T-helper 2 cell (primary cell): ENCODE measurements at places on chromosomes 6 and 20.

GRCh38 chr6:128336436-128337095 lies 183.8 kb downstream of the PTPRK start:
- no peak for DNase-seq

- DNase-seq, result no peak
These were observed 1.3 kb upstream of the SLC17A1 start for GRCh38 chr6:25833136-25833535.

- no peak for DNase-seq
These were observed 9.2 kb downstream of the CST3 start for GRCh38 chr20:23628402-23629016.

GRCh38 chr6:90432937-90433336 lies 136.3 kb upstream of the BACH2 start:
- DNase-seq, result no peak

- DNase-seq, result no peak
These were observed 102.4 kb downstream of the TNFRSF21 start for GRCh38 chr6:47207261-47207660.

DNA sequence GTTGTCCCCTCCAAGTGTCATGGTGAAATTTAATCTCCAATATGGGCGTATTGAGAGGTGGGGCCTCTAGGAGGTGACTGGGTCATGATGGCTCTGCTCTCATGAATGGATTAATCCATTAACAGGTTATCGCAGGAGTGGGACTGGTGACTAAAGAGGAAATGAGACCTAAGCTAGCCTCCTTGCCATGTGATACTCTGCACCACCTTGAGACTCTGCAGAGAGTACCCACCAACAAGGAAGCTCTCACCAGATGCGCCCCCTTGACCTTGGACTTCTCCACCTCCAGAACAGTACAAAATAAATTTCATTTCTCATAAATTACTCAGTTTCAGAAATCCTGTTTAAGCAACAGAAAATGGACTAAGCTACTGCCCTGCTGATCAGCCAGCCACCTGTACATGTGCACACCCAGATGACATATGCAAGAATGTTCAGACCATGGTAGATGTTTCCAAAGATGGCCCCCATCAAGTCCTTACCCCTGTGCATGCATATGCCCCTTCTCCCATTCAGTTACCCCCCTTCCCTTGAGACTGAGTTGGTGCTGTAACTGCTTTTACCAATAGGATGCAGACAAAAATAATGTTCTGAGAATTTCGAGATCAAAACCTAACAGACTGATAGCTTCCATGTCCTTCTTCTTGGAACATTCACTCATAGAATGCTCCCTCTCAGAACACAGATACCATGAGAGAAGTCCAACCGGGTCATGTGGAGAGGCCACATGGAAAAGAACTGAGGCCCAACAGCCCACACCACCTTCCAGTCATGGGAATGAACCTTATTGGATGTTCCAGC lies 28.4 kb downstream of the MAP3K5 start:
- DNase-seq, result no peak

DNA sequence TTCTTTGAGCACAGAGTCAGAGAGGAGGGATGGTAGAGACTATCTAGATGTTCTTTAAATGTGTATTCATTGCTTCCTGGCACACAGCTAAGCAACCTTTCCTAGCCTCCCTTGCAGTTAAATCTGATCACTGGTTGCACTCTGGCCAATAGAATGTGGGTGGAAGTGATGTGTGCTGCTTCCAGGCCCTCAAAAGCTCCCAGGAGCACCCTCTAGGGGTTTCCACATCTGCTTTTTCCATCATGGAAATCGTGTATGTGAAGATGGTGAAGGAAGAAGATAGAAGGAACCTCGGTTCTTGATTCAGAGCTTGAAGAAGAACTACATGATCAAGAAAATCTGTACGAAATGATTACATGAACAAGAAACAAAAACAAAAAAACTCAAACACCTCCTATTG lies 149.8 kb upstream of the JAG1 start:
- DNase-seq, result no peak

GRCh38 chr6:3032986-3033385 lies 33.3 kb downstream of the NQO2 start:
- DNase-seq, result no peak

GRCh38 chr6:56346958-56347357 lies 99.6 kb upstream of the COL21A1 start:
- DNase-seq, result no peak

GRCh38 chr6:49550492-49551077 lies at the start of gene C6orf141:
C6orf141 (plus strand) TSS chr6:49550668; CDS start chr6:49550793, 125 bp downstream.
- peak; percentile 36 for DNase-seq

DNA sequence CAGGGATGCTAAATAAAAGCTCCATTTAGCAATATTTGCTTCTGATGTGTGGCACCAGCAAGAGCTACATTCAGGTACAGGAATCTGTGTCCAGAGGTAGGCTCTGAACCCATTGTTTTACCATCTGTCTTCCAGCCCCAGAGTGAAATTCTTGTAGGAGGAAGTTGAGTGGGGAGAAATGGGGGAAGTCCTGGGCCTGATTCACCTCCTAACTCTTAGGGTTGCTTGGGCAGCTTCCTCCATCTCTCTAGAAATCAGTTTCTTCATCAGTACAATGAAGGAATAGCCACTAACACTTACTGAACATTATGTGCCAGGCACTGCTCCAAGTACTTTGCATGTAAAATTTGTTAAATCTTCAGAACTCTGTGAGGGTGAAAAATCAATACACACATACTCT lies 35.1 kb upstream of the TSPYL1 start:
- no peak for DNase-seq

- DNase-seq, result no peak
These were observed 91.0 kb downstream of the FYN start for GRCh38 chr6:111782192-111782809.

- DNase-seq, result no peak
These were observed 4.1 kb downstream of the MAP1LC3A start for GRCh38 chr20:34562641-34563040.

DNA sequence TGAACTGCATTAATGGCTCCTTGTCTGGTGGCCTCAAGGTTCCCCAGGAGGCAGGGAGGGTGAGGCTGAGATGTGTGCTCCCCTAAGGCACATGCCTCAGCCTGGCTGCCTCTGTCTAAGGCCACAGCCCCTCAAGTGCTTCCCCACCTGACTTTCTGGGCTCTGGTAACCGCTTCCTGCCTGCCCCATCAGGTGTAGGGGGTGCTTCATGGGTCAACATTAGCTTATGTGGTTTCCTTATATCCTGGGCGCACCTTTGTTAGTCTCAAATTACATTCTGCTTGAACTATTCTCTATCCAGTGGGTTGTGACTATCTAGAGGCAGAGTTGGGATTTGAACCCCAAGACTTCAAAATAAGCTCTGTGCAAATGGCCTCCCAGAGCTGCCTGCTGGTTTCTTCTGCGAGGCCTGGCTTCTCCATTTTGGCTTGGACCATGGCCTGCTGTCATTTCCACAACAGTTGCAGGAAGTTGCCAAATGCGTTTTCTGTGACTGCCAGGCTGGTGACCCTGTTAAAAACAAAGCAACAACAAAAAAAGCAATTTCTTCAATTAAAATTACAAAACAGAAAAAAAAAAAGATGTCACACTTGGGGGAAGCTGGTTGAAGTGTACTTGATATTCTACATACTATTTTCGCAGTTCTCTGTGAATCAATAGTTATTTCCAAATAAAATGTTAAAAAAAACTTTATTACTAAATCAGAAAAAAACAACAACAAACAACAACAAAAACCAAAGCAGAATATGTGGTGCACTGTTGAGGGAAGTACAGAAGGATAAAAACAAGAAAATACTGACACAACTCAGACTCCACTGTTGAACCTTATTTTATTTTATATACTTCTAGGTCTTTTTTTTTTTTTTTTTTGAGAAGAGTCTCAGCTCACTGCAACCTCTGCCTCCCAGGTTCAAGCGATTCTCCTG lies 20.0 kb upstream of the ZNFX1 start:
- DNase-seq, result peak; percentile 47

DNA sequence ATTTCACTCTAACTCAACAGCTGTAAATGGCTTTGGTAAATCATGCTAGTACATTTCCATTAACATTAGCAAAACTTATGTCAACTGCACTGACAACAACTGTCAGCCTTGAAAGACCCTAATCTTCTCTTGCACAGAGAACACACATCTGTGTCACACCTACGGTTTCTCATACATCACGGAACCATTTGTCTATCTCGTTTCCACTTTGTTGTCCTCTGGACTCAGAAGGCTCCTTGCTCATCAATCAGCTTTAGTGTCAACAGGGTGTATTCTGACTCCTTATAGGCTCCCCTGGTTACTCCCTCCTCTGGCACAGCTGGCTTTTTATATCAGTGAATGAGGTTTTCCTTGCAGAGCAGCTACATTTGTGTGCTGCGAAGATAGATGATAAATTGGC lies 49.3 kb downstream of the CD83 start:
- DNase-seq, result no peak

GRCh38 chr6:38404900-38405556 lies 234.7 kb downstream of the BTBD9 start:
- DNase-seq, result no peak

DNA sequence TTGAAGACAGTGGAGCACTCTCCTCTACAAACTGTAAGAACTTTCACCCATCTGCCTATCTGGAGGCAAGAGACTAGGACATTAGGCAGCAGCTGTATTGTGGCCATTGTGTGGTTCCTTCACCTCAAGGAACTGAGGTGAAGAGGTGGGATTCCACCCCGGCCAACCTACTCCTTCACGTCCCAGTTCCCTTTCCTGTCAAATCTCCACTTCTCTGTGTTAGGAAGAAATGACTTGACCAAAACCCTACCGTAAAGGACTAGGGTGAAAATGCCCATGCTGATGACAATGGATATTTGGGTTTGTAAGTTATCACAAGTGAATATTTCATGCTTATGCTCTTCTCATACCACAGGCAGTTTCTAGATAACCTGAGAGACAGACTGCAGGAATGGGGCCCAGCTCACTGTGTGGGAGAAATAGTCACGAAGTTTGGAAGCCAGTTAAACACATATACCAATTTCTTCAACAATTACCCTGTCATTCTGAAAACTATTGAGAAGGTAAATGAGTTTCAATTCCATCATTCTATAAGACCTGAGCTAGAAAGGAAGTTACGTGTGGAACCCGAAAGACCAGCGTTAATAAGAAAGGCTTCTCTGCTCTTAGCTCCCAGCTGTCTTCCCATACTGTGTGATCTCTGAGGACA lies 86.6 kb downstream of the ECT2L start:
- no peak for DNase-seq

GRCh38 chr6:83872386-83873118 lies 13.1 kb downstream of the CYB5R4 start:
- DNase-seq, result no peak

DNA sequence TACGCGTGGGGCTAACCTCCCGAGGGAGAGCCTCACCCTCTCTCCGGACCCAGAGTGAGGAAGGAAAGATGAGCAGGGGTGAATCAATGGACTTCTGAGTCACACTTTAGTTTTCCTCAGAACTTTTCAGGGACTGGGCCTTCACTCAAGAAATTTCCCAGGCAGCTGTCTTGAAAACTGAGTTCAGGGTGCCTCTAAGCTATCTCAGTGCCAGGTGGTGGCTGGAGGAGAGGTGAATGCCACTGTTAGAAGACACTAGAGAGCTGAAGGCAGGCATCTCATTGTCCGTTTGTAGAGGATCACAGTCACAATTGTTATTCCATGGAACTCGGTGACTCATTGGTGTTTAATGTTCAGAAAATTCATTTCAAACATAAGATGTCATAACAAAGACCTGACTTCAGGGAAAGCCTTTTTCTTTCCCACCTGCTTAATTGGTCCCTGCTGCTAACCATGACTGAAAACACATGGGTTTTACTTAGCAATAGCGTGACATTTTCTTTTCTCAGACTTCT lies 5.3 kb upstream of the SERPINB6 start:
- no peak for DNase-seq

DNA sequence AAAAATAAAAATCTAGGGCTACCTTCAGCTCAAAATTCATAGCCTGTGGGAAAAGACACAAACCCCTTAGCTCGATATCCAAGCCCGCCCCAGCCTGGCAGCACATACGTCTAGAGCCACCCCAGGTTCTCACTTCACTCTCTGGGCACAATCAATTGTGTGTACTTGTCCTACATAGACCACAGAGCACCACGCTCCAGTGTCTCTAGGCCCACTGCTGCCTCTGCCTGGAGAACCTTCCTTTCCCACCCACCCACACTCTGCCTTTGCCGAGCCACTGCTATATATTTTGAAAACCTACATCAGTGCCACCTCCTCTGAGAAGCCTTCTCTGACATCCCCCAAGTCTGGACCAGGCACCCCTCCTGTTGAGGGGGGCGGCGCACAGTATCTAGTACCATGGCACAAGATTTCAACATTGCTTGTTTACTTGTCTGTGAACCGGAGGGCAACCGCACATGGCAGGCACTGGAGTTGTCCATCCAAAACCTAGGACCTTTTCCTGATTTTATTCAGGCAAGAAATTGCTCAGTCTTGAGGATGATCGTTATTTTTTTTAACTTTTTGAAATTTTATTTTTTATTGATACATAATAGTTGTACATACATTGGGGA lies 141.5 kb downstream of the UNC5CL start:
- DNase-seq, result no peak

DNA sequence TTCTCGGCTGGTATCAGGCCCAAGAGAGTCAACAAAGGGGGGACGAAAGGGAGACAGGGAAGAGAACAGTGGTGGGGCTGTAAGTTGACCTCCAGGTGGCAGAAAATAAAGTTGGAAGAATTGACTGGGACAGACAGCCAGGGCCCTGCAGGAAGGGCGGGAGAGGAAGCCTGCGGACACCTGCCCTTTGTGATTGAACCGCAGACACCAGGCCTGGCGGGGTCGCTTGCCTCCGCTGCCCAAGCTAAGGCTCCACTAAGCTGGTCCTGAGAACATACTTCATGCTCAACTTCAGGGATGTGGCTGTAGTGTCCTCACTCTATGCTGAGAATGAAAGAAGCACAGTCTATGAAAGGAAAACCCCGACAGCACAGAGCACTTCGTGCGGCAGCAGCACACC lies 53.8 kb downstream of the RPP40 start:
- no peak for DNase-seq

GRCh38 chr20:38770546-38770945 lies 22.3 kb downstream of the ACTR5 start:
- no peak for DNase-seq

- DNase-seq, result no peak
These were observed 154.2 kb downstream of the SAMD5 start for GRCh38 chr6:147662646-147663045.

DNA sequence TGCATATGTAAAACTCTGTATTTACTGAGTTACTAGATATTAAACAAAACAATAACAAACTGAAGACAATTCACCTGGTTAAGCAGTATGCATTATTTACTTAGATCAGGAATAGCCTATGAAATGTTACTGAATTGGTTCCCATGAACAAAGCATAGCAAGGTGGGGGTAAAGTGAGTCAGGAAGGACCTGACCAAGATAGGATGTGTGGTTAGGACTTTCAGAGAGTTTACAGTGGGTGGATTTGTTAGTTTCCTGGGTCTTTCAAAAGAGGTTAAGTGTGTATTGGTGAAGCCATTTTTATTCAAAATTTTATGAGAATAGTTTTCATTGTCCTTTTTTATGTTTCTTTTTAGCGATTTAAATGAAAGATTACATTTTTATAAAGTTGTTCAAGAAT lies 32.9 kb downstream of the TBPL1 start:
- no peak for DNase-seq

GRCh38 chr20:62424249-62425107 lies 2.9 kb downstream of the RBBP8NL start:
- no peak for DNase-seq

GRCh38 chr20:58851221-58851968 lies 693 bp upstream of the GNAS-AS1 start:
- no peak for DNase-seq
